ENCODE measurements at places on chromosomes 4 and X.
A peak's percentile ranks its signal among the peaks of the same experiment; 100 is the strongest.

DNA sequence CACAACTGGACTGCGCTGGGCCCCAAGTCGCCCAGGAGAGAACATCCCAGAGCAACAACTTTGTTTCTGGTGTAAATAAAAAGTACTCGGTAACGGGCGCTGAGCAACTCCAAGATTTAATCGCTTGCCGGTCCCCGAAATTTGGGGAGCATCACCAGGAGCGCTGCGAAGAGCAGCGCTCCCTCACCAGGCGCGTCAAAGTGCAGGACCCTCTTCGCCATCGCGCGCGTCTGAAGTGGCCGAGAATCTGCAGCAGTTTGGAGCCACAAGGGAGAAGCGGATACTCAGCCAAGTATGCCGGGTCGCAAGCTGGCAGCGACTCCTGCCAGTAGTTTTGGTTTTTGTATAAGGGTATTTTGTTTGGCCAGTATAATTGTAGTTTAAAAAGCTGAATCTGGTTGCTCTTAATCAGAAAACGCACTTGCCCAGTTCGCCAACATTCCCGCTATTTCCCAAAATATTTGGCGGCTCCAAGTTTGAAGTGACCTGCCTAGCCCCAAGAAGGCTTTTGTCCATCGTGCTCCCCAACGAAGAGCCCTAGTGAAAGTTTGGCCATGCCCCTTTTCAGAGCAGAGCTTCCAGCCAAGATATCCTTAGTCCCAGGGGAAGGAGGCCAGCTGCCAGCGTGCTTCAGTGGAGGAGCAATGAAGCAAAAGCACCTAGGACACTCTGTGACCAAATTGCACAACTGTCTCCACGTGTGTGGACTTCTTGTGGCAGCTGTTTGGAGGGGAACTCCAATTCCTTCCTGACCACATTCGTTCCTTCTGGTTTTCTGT is 557 bp upstream of the KDR start:
- DNase-seq, result no peak

DNA sequence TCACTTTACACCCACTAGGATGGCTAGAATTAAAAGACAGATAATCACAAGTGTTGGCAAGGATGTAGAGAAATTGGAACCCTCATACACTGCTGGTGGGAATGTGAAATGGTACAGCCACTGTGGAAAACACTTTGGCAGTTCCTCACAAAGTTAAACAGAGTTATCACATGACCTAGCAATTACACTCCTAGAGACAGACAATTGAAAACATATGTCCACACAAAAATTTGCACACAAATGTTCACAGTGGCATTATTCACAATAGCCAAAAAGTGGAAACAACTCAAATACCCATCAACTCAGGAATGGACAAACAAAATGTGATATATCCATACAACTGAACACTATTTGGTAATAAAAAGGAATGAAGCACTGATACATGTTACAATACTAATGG is 5.7 kb downstream of the ZNF280C start:
- no peak for DNase-seq

GRCh38 chrX:110032534-110033147 is 29.7 kb downstream of the TMEM164 start:
- DNase-seq, result no peak

- DNase-seq, result no peak
Measured at GRCh38 chr4:141195095-141195707, 25.5 kb upstream of the ZNF330 start.

GRCh38 chrX:40845331-40845911 is 110.1 kb upstream of the MED14 start:
- DNase-seq, result peak; percentile 76

- no peak for DNase-seq
Measured at GRCh38 chr4:74897386-74897785, 35.5 kb upstream of the PARM1 start.

- DNase-seq, result no peak
Measured at GRCh38 chrX:154032160-154032559, 12.5 kb upstream of the IRAK1 start.

DNA sequence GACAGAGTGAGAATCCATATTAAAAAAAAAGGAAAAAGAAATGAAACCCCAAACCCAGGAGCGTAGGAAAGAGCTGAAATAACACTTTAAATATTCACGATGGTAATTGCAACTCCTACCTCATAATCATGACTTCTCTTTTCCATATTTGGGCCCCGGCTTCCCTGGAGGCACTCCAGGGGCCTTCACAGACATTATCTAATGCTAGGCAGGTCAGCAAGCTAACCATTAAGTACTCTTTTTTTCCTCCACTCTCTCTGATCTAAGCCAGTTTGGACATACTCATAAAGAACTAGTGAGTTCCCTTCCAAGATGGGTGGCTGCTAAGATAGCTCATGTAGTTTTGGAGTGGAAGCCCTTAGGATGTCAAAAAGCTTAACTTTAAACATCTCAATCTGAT is 83.2 kb downstream of the SH3KBP1 start:
- DNase-seq, result no peak

DNA sequence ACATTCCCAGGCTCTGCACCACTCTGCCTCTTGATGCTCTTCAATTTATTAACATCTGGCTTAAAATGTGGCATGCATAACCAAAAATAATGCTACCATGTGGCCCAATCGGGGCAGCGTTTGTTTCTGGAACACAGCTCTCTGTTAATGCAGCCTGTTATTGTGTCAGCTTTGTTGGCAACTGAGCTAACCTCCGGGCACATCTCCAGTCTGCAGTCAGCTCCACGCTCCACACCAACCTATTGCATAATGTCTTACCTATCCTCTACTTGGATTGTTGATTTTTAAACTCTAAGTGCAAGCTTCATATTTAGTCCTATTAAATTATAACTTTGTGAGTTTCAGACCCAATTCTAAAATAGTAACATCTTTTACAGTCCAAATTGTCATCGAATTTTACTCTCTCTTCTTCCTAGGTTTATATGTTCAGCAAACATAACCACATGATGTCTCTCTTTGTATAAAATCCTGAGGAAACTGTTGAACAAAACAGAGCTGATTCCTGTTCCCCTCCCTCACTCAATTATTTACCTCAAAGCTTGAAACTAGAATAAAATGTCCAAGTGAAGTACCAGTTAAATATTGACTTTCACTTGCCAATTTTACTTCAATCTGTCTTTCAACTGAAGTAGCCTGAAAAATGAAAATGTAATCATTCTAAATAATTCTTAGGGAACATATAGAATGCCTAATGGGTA is 92.2 kb upstream of the RAPGEF2 start:
- no peak for DNase-seq

DNA sequence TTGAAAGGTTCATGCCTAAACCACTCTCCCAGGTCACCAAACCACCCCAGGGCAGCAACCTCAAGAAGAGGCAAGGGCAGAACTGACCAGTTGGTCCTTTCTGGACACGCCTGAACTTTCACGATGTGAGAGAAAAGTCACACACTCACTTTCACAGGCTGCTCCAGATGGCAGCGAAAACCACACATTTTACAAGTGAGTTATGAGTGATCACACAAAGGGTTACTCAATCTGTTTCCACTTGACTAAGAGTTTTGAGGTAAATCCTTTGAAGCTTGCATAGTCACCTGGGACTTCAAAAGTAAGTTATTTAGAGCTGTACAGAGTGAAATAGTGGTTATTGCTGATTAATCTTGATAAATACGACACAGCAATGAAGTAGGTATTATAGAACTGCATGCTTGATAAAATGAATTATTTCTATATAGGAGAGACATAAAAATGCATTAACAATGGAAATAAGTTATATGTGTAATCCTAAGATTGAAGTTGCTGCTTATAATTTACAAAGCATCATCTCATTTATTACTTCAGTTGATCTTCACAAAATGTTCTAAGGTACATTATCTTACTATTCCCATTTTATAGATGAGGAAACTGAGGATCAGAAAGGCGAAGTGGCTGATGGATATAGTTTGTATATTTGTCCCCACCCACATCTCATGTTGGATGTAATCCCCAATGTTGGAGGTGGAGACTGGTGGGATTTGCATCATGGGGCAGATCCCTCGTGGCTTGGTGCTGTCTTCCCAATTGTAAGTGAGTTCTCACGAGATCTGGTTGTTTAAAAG is 103.0 kb upstream of the KLF3 start:
- no peak for DNase-seq

- DNase-seq, result no peak
Measured at GRCh38 chr4:42271096-42271495, 118.6 kb upstream of the BEND4 start.

DNA sequence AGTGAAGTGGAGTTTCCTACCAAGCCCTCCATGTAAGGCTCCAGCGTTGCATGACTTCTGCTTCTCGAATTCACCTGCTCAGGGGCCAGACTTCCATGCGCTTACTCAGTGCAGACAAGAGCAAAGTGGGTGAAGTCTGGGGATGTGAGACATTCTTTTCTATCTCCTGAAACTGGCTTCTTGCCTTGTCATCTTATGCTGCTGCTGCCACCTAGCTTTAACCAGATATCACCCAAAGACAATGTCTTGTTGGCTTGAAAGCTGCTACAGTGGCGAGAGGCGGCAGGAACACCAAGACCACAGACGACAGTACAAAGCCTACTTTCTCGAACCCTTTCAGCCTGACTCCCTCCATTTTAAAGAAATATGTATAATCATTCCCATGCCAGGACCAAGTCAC is 103.6 kb upstream of the ADGRG2 start:
- peak; percentile 37 for DNase-seq

- DNase-seq, result no peak
Measured at GRCh38 chrX:69314436-69315348, 149.4 kb upstream of the PJA1 start.

DNA sequence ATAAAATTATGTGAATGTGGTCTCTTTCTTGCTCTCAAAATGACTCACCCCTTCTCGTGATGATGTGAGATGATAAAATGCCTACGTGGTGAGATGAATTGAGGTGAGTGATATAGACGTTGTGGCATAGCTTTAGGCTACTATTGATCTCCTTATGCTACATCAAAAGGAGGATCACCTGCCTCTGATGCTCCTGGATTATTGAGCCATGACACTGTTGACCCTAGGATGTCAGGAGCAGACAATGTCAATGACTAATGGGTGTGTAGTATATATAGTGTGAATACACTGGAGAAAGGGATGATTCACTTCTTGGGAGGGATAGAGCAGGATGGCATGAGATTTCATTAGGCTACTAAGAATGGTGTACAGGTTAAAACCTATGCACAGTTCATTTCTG is 210.7 kb upstream of the PRPS2 start:
- DNase-seq, result no peak

- DNase-seq, result no peak
Measured at GRCh38 chr4:53315300-53315699, 50.6 kb downstream of the SCFD2 start.

DNA sequence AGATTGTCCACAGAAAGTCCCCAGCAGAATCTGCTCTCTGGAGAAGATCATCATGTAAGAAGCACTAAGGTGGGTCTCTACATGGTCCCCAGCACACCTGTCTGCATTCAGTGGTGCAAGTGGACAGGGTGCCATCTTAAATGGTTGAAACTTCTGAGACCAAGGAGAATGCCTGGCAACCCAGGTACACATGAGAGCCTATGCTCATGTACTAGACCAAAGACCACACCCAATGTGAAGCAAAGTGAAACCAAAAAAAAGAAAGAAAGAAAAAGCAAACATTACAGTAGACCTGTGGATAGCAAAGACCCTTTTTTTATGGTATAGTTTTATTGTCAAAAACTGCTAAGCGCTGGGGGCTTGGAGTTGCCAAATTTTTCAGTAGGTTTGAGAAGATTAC is 15.0 kb downstream of the CD40LG start:
- no peak for DNase-seq

GRCh38 chr4:152316969-152317368 is 218.9 kb downstream of the FBXW7 start:
- no peak for DNase-seq

- DNase-seq, result no peak
Measured at GRCh38 chrX:155951237-155951789, 46.2 kb upstream of the IL9R start.

DNA sequence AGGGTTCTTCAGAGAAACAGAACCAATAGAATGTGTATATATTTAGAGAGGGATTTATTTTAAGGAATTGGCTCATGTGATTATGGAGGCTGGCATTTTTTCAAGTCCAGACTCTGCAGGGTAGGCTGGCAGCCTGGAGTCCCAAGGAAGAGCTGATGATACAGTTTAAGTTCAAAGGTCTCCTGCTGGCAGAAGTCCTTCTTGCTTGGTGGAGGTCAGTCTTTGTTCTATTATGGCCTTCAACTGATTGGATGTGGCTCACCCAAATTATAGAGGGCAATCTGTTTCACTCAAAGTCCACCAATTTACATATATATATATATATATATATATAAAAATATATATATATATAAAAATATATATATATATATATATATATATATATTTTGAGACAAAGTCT is 52.1 kb upstream of the HSD17B10 start:
- no peak for DNase-seq

DNA sequence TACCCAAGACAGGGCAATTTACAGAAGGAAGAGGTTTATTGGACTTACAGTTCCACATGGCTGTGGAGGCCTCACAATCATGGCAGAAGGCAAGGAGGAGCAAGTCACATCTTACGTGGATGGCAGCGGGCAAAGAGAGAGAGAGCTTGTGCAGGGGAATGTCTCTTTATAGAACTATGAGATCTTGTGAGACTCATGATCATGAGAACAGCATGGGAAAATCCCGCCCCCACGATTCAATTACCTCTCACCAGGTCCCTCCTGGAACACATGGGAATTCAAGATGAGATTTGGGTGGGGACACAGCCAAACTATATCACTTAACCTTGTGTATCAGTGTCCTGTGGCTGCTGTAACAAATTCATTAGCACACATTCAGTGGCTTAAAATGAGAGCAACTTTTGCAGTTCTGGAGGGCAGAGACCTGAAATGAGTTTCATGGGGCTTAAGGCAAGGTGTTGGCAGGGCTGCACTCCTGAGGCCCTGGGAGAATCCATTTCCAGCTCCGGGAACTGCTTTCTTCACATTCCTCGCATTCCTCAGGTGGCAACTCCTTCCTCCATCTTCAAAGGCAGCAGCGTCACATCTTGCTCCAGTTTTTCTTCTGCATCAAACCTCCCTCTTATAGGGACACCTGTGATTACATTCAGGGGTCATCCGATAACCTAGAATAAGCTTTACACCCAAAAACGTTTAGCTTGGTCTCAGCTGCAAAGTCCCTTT is 22.3 kb upstream of the NSG1 start:
- no peak for DNase-seq

GRCh38 chr4:107044170-107044569 is 8.1 kb upstream of the DKK2 start:
- DNase-seq, result no peak

- DNase-seq, result no peak
Measured at GRCh38 chr4:128298852-128299251, 11.2 kb upstream of the PGRMC2 start.

- no peak for DNase-seq
Measured at GRCh38 chr4:184313058-184313581, 95.4 kb upstream of the ENPP6 start.

DNA sequence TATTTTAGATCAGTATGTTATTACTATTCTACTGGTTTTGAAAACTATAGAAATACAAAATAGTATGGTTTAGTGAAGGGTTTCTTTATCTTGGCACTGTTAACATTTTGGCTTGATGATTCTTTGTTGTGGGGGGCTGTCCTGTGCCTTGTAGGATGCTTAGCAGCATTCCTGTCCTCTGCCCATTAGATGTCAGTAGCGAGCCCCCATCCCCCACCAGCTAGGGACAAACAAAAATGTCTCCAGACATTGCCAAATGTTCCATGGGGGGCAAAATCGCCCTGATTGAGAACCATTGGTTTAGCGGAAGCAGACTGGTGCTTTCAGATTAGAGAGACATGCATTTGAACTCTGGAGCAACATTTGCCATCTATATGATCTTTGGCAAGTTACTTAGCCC is 23.3 kb downstream of the SPARCL1 start:
- no peak for DNase-seq

GRCh38 chrX:4881277-4881676 is 1167.8 kb upstream of the PRKX start:
- DNase-seq, result no peak
